NK-92 treated with Interleukin-12 subunit alpha and Interleukin-12 subunit beta, amount 100 ng/mL, for 24 hours (cell line): ENCODE measurements at places on chromosomes 4 and X.

- no peak for DNase-seq
These were observed 75.2 kb downstream of the PSAPL1 start for GRCh38 chr4:7359400-7360062.

- DNase-seq: no peak
These were observed 31.3 kb downstream of the TLR10 start for GRCh38 chr4:38751341-38752010.

DNA sequence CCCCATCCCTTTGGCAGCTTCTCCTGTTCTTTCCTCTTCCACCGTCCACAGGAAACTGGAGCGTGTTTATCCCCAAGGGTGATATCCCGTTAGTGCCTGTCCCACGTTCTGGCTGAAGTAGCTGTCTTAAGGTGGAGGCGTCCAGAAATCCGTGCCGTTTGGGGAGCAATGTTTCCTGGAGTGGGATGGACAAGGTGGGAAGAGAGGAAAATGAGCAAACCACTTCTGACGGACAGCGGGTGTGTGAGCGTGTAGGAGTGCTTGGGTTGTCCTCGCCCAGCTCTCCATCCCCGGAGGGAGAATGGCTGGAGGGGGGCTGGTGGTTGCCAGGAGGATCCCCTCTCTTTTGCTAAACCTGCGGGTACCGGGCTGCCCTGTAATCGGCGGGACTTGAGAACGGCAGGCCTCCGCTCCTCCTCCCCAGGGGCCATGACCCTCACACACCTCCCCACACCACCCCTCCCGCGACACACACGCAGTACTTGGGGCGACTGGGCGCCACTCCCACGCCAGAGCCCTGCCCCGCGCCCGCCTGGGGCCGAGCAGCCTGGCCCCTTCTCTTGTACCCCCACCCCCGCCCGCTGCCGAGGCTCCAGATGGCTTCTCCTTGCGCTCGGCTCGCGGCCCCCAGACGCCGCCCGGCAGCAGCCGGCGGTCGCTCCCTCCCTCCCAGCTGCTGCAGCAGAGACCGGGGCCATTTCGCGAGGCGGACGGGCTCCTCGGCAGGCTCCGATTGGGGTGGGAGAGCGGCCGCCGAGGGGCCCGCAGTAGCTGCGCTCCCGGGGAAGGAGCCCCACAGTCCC lies 13.9 kb upstream of the PRDM8 start:
- DNase-seq: no peak

DNA sequence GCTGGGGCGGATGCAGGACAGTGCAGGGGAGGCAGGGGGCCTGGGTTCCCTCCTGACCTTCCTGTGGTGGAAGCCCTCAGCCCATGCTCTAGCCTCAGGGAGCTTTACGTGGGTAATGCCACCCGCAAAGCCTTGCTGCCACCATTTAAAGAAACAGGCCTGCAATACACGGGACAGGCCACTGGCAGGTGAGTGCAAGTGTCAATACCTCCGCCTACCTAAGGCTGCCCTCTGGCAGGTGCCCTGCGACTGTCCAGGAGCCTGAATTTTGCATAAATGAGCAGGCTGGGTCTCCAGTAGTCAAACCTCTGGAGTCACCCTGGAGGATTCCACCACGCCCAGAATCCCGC lies 5.9 kb downstream of the CRMP1 start:
- DNase-seq: no peak

- DNase-seq: no peak
These were observed 434 bp downstream of the CXCL3 start for GRCh38 chr4:74038086-74038424.

- no peak for DNase-seq
These were observed 61.1 kb upstream of the MTM1 start for GRCh38 chrX:150507251-150507856.

DNA sequence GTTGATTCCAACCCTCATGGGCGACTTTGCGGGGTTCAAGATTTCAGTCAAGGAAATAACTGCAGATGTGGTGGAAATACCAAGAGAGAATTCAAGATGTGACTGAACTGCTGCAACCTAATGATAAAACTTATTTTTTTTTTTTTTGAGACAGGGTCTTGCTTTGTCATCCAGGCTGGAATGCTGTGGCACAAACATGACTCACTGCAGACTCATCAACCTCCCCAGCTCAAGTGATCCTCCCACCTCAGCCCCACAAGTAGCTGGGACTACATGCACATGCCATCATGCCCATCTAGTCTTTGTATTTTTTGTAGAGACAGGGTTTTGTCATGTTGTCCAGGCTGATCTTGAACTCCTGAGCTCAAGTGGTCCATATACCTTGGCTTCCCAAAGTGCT lies 19.5 kb upstream of the WDFY3 start:
- DNase-seq: no peak

GRCh38 chrX:46580613-46581012 lies 7.0 kb downstream of the CHST7 start:
- no peak for DNase-seq

DNA sequence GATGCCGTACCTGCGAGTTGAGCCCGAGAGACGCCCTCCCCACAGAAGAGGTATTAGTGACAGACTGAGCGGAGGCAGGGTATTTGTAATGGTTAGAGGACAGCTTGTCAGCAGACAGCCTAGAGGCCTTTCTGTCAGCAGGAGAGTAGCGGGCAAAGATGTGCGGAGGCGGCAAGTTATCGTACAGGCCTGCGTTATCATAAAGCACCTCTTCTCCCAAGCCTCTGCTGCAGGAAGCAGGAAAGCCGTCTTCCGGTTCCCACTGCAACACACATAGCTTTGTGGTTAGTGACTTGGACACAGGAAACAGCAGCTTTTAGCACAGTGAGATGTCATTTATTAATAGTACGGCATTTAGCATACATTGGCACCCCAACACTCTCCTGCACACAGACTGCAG lies 158.3 kb downstream of the AFAP1 start:
- no peak for DNase-seq
